ENCODE measurements at places on chromosomes 7 and 10. TPM values are rescaled to one million over a fixed set of nuclear protein-coding genes. Genes with fewer than 3 reads are reported as not detected.

- no peak for DNase-seq
These were observed 36.9 kb upstream of the AQP1 start for GRCh38 chr7:30874656-30875302.

DNA sequence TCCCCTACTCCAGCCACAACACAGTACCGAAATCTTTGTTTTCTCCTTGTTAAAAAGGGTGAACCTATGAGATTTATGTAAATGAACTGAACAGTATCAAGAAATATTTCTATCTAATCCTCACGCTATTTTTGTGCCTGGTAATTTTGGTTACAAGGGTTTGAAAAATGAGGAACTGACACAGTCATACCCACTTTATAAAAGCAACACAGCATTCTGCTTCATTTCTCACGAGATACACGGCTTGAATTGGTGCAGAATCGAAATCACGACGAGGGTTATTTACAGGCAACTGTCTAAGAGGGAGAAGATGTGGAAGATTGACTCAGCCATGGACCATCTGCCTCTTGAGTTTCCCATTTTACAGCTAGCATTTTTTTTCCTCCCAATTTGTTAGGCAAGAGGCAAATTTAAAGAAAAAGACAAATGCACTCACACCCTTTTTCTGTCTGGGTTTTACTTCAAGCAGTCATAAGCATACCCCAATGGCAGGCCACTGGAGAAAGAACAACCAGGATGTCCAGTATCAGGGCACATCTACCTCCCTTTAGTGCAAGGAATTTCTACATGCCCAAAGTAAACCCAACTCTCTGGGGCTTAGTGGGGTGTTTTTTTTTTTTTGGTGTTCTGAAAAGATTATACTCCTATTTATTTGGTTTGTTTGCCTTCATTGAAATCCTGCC lies 108.1 kb downstream of the ITGB8 start:
- DNase-seq, result no peak

- no peak for DNase-seq
These were observed 24.2 kb downstream of the LCOR start for GRCh38 chr10:96856317-96856716.

DNA sequence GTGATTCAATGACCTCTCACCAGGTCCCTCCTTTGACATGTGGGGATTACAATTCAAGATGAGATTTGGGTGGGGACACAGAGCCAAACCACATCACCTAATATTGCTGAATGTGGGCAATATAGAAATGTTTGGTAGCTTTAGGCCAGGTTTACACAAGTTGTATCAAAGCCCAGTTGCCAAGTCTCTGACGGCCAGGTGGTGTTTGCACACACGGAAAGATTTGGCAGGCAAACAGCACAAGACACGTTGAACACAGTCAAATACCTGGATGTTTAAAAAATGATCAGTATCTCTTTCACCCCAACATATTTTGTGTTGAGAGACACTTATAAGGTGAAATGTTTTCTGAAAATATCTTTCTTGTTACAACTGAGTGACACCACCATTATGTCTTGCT lies 294.4 kb upstream of the MKI67 start:
- no peak for DNase-seq

The CYP2C19 gene
- total RNA-seq, result 0.09 TPM

Data from WTC11 (cell line).